ENCODE measurements at places on chromosomes 11 and 22.

DNA sequence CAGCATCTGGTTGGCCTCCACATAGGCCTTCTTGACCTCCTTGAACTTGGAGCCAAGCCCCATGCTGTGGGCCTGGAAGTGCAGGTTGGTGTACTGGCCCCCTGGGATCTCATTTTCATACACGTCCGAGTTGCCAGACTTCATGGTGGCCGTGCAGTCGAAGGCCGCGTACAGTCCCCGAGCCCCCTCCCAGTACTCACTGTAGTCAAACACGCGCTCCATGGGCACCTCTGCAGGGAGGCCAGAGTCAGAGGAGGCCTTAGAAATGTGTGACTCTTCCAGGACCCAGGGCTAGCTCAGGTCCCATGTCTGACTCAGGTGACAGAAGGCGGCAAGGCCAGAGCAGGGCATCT, 6.7 kb upstream of the LRFN4 start:
- no peak for DNase-seq

DNA sequence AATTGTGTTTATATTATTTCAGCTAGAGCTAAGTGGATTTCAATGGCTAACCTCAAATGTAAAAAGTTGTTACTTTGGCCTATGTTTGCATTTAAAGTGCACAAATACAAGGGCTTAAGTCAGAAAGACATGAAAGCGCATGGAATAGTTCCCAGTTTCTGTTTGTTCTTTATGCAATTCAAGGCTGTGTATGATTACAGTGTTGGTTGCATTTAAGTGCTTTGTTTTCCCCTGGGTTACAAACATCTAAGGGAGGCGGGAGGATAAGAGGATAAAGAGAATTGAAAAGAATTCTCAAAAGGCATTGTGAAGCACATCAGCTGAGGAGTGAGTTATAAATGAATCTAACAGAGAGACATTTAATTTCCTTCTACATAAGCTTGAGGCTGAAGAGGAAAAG, 453.4 kb downstream of the NTM start:
- no peak for DNase-seq

GRCh38 chr11:26457636-26458035, 114.4 kb downstream of the MUC15 start:
- no peak for DNase-seq

GRCh38 chr11:64211181-64211872, 4.8 kb downstream of the FERMT3 start:
- no peak for DNase-seq

DNA sequence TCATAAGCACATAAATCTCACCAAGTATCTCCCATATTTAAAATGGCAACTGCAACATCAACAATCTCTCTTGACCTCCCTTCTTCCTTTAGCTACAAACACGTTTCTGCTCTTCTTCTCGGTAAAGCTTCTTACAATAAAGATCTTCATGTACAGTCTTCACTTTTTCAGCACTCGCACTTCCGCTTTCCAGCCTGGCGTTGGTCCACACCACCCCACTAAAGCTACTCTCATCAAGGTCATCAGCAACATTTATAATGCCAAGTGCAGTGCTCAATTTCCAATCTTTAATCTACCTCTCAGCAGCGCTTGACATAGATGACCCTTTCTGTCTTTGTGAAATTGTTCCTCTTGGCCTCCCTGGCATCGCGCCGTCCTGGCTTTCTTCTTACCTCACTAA, 33.6 kb downstream of the NTM start:
- DNase-seq, result no peak

GRCh38 chr11:93622043-93622442, 39.4 kb upstream of the CEP295 start:
- DNase-seq, result no peak

- DNase-seq, result no peak
These were observed 11.9 kb downstream of the TTLL1 start for GRCh38 chr22:43077121-43077877.

DNA sequence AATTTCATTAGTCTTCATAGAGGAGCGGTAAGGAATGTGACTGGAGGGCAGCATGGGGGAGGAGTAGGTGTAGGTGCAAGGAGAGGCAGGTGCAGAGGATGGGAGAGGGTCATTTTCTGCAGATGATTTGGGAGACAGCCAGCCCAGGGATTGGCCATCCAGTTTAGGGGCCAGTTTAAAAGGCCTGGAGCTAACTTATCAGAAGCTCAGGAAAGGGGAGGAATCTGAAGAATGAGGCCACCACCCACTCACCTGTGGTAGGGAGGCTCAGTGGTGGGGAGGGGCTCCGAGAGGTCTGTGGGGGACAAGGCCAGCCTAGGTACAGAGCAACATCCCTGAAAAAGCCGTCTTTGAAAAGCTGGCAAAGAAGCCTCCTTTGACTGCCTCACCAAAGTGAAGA, 110.8 kb upstream of the TMEM45B start:
- DNase-seq, result no peak

DNA sequence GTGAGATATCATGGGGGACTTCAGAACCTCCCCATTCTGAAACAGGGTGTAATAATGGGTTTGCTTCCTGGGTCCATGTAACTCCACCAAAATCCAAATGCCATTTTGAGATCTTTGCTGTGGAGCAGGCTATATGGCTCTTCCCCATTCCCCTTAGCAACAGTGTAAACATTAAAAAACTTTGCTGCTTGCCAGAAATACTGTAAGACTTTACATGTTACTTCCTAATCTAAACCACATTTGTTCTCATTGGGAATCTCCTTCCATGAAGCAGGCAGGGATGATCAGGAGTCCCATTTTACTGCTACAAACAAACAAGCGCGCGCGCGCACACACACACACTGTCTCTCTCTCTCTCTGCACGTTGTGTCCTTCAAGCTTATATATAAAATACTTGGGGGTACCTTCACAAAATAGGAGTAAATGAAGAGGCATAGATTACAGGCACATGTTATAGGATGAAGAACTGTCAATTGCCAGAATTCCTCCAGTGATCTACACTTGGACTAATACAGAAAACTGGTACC, 86.5 kb downstream of the ANO3 start:
- no peak for DNase-seq

DNA sequence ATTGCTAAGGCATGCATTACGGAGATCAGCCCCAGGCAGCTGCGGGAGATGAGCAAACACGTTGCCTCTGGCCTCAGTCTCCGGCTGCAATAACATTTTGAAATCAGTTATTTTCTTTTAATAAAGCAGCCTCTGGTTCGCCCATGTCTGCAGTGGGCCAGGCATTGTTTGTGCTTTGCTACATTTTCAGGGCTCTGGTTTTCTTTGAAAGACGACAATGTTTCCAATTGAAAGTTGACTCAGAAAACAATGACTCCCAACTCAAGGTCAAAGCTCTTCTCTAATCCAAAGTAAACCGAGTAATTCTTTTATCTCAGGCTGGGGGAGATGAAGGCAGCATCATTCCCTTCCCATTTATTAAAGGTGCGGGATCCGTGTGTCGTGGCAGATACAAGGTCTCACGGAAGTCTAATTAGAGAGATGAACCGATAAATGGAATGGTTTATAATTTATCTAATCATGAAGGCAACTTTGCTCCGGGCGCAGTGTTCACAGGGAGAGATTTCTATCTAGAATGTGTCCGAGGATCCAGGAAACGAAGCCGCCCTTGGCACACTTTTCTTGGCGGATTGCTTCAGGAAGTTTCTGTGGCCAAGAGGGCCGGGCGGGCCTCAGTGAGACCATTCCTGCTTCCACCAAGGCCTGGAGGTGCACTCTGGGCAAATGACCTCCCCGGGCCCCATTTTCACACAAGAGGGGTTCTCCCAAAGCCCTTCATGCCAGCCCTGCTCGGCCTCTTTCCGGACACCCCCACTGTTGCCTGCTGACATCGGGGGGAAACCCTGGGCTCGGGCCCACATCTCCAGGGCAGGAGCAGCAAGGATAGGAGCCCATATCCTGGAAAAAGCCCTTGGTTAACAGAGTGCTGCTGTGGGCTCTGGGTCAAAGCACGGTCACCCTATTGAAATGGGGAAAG, 811.4 kb downstream of the BRD1 start:
- DNase-seq, result no peak

- no peak for DNase-seq
These were observed 2.2 kb upstream of the SLC16A8 start for GRCh38 chr22:38086001-38086845.

DNA sequence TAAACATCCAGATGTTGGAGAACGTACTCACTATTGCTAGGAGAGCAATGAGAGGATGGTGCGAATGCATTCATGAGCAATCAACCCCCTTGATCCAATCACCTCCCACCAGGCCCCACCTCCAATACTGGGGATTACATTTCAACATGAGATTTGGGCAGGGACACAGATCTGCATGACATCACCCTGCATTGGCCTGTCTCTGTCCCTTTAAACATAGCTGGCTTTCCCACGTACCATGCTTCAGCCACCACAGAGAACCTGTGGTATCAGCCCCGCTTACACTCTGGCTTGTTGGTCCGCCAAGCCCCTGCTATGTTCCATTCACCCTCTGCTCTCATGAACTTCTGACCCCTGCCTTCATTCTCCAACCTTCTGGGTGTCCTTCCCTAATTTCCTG, 157.5 kb upstream of the E2F8 start:
- no peak for DNase-seq

GRCh38 chr22:20803696-20804324, 29.9 kb downstream of the SERPIND1 start:
- no peak for DNase-seq

DNA sequence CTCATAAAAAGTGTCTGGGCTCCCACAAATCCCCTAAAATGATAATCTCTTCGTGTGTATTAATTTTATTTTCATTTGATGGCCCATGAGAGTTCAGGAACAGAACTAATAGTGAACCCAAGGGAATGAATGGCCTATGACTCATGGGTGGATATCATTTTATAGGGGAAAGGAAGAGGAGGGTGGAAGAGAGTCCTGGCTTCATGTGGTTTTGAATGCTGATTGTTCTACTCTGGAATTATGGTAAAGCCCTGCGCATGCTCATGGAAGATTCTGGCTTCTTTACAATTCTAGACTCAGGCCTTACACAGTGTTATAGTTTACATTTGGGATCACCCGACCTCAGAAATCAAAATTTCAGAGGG, 35.2 kb downstream of the MAML2 start:
- DNase-seq, result no peak

DNA sequence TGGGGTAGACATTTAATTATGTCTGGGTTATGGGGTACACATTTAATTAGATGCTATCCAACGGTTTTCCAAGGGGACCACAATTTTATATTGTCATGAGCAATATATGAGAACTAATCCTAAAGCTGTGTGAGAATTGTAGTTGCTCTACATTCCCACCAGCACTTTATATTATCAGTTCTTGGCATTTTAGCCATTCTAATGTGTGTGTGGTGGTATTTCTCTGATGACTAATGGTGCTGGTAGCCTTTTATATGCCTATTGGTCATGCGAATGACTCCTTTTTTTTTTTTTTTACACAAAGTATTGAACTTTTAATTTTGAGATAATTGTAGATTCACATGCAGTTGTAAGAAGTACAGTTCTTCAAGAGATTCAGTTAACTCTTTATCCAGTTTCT, 26.2 kb downstream of the TMEM135 start:
- DNase-seq, result no peak

DNA sequence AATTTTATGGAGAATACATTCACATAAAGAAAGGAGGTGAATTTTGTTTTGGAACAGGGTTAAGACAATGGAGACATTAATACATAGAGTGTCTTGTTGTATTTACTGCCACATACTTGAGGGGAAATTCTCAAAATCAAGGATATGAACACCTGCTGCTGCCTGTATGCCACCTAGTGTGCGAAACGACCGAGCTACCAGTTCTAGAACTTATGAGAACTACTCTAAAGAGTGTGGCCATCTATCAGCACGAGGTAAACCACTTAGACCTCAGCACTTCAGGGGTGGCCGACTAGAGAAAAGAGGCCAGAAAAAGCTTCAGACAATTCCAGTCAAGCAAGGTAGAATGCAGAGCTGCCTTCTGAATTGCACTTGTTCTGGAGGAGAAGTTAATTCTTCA, 1.5 kb upstream of the AGBL2 start:
- no peak for DNase-seq

DNA sequence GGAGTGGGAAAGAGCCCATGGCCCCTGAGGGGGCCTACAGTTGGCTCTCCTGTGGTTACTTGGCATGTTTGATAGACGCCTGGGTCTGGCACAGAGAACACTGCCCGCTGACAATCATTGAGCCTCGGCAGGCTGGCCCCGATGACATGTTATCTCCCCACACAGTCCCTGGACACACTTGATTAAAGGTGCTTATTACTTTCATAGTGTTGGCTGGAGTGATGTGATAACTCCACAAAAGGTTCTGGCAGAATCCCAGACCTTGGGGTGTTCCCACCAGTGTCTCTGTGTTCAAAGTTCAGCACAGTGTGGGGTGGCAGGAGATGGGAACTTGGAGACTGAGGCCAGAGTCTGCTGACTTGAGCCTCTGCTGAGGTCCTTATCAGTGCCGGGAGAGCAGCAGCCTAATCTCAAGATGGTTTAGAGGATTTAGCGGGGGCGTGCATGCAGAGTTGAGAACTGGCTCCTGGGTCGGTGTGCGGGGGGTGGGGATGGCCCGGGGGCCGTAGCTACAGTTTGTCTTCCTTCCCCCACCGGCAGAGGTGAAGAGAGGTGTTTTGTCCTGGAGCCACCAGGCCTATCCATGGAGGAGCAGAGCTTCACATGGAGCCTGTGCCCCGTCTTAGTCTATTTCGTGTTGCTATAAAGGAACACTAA, 22.5 kb downstream of the PARVB start:
- DNase-seq, result no peak

DNA sequence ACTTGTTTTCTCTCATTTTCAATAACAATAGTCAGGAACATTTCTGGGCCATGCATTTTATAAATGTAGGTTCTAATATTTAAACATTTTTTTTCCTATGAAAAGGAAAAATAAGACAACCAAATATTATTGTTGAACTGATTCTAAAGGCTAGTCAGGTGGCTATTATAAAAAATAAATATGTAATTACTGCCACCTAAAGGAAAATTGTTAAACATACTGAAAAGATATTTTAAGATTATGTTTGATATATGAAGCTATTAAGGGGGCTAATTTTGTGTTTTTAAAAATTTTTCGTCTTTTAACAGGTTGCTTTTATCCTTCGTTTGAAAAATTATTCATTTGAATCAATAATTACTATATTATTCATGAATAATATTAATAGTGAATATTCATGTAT, 62.2 kb upstream of the FDX1 start:
- DNase-seq, result no peak

GRCh38 chr11:126890561-126890960, 110.0 kb downstream of the KIRREL3 start:
- no peak for DNase-seq

DNA sequence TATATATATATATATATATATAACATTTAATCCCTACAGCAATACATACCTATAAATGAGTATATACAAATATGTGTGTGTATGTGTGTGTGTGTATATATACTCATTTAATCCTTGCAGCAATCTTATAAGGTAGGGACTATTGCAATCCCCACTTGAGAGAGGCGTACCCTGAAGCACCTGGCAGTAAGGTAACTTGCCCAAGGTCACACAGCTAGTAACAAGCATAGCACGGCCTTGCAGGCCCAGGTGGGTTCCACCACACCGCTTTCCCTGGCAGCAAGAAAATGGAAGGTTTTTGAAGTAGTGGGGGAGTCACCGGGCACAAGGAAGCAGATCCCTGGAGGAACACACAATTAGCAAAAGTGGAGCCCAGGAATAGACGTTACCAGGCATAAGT, 3.3 kb upstream of the ADA2 start:
- no peak for DNase-seq

Measured in NCI-H1048 (cell line).